Vagina (tissue), 2 donors: ENCODE measurements at places on chromosomes 16 and 17.

DNA sequence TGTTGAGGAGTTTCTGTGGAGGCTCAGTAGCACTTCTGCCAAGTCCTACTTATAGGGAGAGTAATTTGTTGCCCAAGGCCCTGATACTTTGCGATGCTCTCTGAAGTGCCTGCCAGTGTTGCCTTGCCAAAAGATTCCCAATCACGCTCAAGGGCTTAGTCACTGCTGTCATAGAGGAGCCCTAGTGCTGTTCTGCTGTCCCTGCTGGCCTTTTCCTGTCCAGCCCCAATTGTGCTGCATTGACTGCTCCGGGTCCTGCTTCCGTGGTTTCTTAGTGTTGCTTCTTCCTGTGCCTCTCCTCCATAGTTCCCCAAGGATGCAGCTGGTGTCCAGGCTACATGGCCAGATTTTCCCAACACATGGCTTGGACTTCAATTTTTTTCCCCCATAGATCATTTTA is 13.9 kb downstream of the NUP93 start:
- no peaks in the 10 kb centered on the region for H3K27me3 ChIP-seq
- H3K4me1 ChIP-seq, result peaks cover 22% of the 10 kb centered on the region
- DNase-seq, result no peak
- no peak overlapping the region for H3K27ac ChIP-seq
- no peak overlapping the region for H3K4me3 ChIP-seq
- H3K36me3 ChIP-seq, result no peaks in the 10 kb centered on the region

DNA sequence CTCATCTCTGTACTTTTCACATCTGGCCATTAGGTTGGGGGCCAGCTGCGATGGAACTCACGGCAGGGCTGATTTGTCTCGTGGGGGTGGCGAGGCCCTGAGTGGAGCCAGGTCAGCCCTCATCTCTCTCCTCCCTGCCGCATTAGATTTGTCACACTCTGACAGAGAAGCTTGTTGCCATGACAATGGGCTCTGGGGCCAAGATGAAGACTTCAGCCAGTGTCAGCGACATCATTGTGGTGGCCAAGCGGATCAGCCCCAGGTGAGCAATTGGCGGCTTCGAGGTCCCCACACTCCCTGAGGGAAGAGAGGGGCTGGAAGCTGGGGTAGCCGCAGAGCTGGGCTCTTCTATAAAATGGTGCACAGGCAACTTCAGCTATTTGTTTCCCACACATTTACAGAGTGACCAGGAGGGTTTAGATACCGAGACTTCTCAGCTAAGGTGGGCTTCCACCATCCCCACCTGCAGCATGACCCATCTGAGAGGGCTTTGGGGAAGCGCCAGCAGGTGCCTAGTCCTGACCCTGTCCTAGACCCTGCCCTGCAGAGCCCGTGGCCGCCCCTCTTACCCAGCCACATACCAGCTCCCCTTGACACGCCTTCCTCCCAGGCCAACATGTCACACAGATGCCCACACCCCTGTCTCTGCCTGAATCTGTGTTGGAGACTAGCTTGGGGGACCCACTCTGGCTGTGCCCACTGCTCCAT is 8.4 kb downstream of the TMEM98 start:
- no peak for DNase-seq
- H3K36me3 ChIP-seq, result no peaks in the 10 kb centered on the region
- H3K27ac ChIP-seq, result peak overlapping the region; percentile 12

GRCh38 chr17:61862105-61862574 is 1.2 kb downstream of the BRIP1 start:
- H3K27me3 ChIP-seq, result no peaks in the 10 kb centered on the region
- DNase-seq, result no peak
- H3K27ac ChIP-seq, result no peak overlapping the region
- no peaks in the 10 kb centered on the region for H3K4me1 ChIP-seq
- H3K36me3 ChIP-seq, result no peaks in the 10 kb centered on the region

DNA sequence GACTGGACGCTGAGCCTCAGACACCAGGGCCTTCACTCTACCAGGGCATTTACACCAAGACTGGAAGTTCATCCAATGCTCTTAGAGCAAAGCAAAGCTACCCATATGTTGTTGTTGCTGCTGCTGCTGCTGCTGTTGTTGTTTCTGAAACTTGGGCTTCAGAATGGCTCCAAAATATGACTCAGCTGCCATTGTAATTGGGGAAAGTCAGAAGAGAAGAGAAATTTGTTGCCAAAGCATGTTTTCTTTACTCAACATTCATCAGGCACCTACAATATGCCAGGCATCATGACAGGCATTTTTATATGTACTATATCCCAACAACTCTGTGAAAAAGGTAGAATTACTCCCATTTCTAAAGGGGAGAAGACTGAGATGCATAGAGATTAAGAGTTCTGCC is 11.9 kb downstream of the KRT32 start:
- no peaks in the 10 kb centered on the region for H3K27me3 ChIP-seq
- H3K4me3 ChIP-seq, result no peak overlapping the region
- H3K27ac ChIP-seq, result no peak overlapping the region
- no peak for DNase-seq

- no peak for DNase-seq
- H3K4me1 ChIP-seq, result peaks cover 14% of the 10 kb centered on the region
- H3K36me3 ChIP-seq, result peaks cover 56% of the 10 kb centered on the region
- no peak overlapping the region for H3K4me3 ChIP-seq
- H3K27ac ChIP-seq, result peak overlapping the region; percentile 24
These were observed 18.2 kb downstream of the CASC3 start for GRCh38 chr17:40158438-40159013.

- H3K4me1 ChIP-seq, result no peaks in the 10 kb centered on the region
- no peak overlapping the region for H3K27ac ChIP-seq
- H3K27me3 ChIP-seq, result no peaks in the 10 kb centered on the region
- no peak for DNase-seq
These were observed 13.2 kb downstream of the NAGPA start for GRCh38 chr16:5020551-5020950.

- no peak overlapping the region for H3K4me3 ChIP-seq
- H3K27me3 ChIP-seq, result no peaks in the 10 kb centered on the region
- H3K27ac ChIP-seq, result no peak overlapping the region
- H3K4me1 ChIP-seq, result no peaks in the 10 kb centered on the region
- DNase-seq, result no peak
- no peaks in the 10 kb centered on the region for H3K36me3 ChIP-seq
These were observed 27.5 kb downstream of the ITGAE start for GRCh38 chr17:3773511-3773910.

DNA sequence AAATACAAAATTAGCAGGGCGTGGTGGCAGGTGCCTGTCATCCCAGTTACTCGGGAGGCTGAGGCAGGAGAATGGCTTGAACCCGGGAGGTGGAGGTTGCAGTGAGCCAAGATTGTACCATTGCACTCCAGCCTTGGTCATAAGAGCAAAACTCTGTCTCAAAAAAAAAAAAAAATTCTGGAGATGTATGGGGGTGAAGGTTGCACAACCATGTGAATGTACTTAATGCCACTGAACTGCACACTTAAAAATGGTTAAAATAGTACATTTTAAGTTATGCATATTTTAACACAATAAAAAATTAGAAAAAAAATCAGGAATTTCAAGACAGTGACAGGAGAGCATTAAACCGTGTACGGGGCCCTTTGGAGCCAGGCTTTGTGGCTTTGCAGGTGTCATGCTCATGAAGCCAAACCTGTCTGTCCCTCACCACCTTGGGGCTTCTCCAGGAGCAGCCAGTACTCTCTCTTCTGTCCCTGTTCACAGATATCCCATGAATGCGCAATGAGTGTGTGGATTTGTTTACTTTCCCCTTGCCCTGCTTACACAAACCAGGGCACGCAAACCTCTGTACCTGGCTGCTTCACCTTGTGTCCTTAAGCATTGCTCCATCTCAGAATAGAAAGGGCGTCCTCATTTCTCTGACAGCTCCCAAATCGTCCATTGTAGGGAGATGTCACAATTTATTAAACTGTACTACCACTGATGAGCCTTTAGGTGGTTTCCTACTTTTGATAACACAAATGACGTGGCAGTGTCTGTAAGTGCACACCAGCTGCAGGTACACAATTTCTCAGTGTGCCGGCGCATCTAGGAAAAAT is 58.2 kb upstream of the CBX4 start:
- no peaks in the 10 kb centered on the region for H3K27me3 ChIP-seq
- H3K27ac ChIP-seq, result no peak overlapping the region
- H3K4me3 ChIP-seq, result no peak overlapping the region
- DNase-seq, result no peak
- H3K36me3 ChIP-seq, result no peaks in the 10 kb centered on the region

- no peak overlapping the region for H3K27ac ChIP-seq
- no peaks in the 10 kb centered on the region for H3K36me3 ChIP-seq
- no peak for DNase-seq
- H3K4me3 ChIP-seq, result no peak overlapping the region
- peaks cover 27% of the 10 kb centered on the region for H3K4me1 ChIP-seq
These were observed 1.9 kb downstream of the NAGLU start for GRCh38 chr17:42537826-42538451.

- no peak overlapping the region for H3K27ac ChIP-seq
- H3K4me1 ChIP-seq, result no peaks in the 10 kb centered on the region
- no peaks in the 10 kb centered on the region for H3K36me3 ChIP-seq
- no peaks in the 10 kb centered on the region for H3K27me3 ChIP-seq
- H3K4me3 ChIP-seq, result no peak overlapping the region
These were observed 28.8 kb downstream of the DYNLRB2 start for GRCh38 chr16:80569440-80570105.

DNA sequence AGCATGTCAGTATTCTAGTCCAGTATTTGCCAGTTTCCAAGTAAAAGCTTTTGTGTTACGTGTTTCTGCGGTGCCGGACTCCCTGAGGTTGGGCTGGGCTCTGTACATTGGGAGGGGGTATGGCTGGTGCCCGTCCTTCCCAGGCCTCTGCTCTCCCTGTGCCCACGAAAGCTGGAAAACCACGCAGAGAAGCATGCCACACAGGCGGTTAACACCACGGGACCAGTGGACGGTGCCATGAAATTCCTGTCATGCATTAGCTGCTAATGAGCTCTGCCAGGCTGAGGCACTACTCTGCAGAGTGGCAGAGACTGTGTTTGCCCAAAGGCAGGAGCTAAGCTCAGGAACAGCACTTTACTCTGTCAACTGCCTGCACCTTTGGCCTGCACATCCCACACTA is 8.1 kb downstream of the SMIM5 start:
- H3K4me1 ChIP-seq, result peaks cover 32% of the 10 kb centered on the region
- peak overlapping the region; percentile 54 for H3K27ac ChIP-seq
- no peaks in the 10 kb centered on the region for H3K27me3 ChIP-seq
- no peak for DNase-seq
- H3K4me3 ChIP-seq, result no peak overlapping the region

- H3K36me3 ChIP-seq, result peaks cover 63% of the 10 kb centered on the region
- H3K27ac ChIP-seq, result no peak overlapping the region
- no peak overlapping the region for H3K4me3 ChIP-seq
These were observed 93.0 kb downstream of the CYTH1 start for GRCh38 chr17:78689029-78689428.

- H3K4me3 ChIP-seq, result peak overlapping the region; percentile 74
- H3K27me3 ChIP-seq, result no peaks in the 10 kb centered on the region
- peak overlapping the region; percentile 88 for H3K27ac ChIP-seq
- H3K4me1 ChIP-seq, result peaks cover 60% of the 10 kb centered on the region
These were observed 572 bp downstream of the KSR1 start for GRCh38 chr17:27456681-27457359.

DNA sequence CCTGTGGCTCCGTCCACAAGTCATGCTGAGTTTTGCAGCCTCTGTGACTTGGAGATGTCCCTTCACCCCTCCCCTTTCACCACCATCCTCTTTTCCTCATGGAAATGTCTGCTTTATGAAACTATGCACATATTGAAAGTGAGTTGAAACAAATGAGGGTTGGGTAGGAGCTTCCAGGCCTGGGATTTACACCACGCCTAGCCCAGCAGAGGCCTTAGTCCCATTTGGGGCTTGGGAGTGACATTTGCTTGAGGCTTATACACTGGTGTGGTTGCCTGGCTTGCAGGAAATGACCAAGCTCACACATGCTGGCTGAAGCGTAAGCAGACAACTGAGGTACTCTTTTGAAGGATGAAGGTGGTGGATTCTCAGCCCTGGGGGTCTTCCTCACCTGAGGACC is 10.5 kb upstream of the SPNS1 start:
- no peaks in the 10 kb centered on the region for H3K27me3 ChIP-seq
- peaks cover 45% of the 10 kb centered on the region for H3K36me3 ChIP-seq
- DNase-seq, result no peak
- H3K4me3 ChIP-seq, result no peak overlapping the region
- no peaks in the 10 kb centered on the region for H3K4me1 ChIP-seq

DNA sequence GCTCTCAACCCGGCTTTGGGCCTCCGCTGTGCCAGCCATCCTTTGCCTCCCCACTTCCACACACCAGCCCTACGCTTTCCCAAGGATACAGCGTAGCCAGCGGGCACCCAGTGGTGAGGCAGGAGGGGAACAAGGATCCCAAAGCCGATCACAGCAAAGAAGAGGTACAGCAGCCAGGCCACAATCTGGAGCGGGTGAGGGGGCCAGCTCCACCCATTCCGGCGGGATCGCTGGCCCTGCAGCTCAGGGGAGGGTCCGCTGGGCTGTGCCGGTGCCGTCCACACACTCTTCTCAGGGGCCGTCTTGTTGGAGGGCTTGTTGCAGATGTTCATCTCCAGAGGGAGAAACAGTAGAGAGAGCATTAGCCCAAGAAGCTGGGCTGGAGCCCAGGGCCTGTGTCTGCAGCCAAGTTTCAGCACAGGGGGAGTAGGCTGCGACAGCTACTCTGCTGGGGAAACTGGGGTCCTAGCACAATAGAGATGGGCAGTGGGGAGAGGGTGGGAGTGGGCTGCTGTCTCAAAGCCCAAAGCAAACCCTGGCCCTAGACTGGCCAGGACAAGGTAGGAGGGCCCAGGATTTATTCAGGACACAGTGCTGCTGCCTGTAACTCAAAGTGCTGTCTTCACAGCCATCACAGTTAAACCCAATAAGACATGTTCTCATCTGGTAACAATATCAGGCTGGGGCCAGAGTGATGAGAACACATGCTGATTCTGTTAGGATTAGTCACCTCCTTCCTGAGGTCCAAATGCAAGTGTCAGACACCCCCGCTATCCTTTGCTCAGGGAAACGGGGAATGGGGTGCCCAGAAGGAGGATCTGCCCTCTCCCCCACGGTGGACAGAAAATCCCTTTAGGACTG is 9.9 kb downstream of the ZDHHC1 start:
- no peaks in the 10 kb centered on the region for H3K27me3 ChIP-seq
- no peak overlapping the region for H3K4me3 ChIP-seq
- no peak for DNase-seq

- no peak for DNase-seq
- H3K36me3 ChIP-seq, result no peaks in the 10 kb centered on the region
- H3K27ac ChIP-seq, result no peak overlapping the region
- no peak overlapping the region for H3K4me3 ChIP-seq
- H3K4me1 ChIP-seq, result peaks cover 21% of the 10 kb centered on the region
These were observed 27.4 kb upstream of the SLC38A10 start for GRCh38 chr17:81322271-81323082.
